ENCODE measurements at places on chromosomes 11 and 22.

DNA sequence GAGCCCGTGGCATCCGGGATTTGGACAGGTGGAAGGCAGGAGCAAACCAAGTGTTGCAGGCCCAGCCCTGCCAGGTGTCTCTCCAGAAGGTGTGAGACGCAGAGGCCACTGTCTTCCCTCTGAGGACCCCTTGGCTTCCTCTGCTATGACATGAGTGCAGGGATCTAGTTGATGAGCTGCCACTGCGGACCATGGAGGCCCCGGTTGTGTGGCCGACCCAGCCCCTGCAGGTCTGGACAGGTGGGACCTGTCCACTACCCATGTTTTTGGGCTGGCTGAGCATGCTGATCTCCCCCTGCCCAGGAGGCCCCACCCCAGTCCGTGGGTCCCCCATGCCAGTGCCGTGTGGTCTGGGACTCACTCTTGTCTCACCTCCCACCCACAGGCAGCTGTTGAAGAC lies 22.9 kb downstream of the PRR5 start:
- no peak for ATAC-seq

DNA sequence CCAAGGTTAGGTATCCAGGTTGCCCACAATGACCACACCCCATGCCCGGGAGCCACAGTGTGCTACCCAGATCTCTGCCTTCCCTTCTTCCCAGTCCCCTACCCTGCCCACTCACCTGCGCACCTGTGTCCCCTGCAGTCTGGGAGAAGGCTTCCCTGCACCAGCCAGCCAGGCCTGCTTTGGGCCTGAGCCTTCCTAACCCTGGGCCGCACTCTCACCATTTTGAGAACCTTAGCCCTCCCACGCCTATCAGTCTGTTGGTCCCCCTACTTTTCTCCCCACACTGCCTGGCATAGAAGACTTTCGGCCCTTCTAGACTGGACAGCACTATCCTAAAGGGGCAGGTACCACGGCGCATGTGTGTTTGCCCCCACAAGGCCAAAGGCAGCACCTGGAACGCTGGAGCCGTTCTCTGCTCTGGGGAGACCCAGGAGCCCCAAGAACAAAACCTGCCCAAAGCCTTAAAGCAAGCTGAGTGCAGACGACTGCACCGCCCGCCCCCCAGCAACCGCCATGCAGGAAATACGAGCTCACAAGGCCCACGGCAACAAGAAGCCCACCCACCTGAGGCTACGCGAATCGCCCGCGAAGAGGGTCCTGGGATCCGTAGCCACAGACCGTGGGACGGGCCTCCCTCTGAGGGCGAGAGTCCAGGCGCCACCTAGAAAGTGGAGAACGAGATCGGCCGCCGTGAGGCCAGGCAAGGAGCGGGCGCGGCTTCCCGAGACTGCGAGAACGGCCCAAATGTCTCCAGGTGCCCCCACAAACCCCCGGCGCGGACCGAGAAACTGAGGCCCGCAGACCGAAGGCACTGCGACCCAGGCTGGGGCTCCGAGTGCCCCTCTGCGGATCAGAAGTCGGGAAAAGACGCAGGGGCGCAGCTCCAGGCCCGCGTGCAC lies 546 bp downstream of the GNB1L start:
- ATAC-seq: no peak

GRCh38 chr11:38543986-38544385 lies 1946.0 kb upstream of the RAG2 start:
- no peak for ATAC-seq

DNA sequence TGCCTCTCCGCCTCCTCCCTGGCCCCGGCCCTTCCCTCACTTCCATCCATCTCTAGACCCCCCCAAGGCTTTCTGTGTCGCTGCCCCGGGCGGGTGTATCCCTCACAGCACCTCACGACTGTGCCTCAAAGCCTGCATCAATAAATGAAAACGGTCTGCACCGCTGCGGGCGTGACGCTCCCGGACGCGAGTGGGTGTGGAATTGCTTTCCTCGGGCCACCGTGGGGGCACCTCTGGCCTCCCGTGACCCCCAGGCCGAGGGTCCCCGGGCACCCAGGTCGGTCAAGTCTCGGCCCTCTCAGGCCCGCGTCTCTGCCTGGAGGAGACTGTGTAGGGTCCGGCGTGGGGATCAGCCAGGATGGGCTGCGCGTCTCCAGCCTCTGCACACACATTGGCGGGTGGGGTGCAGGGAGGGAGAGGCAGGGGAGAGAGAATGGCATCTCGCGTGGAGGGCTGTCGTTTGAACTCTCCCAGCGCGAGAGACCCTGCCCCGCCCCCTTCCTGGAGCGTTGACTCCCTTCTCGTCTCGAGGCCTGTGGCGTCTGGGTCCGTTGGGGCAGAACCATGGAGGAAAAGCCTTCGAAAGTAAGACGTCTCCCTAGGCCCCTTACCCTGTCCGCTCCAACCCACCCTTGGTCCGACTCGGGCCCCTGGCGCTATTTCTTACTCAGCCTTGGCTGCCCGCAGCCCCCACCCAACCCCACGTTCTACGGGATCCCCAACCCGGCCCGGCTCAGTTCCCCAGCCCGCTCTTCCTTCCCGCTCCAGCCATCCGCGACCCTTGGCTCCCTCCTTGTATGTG lies at the start of gene CATSPERZ:
Gene CATSPERZ, plus strand, starts transcription at position 512 of the 802 bp plus-strand sequence. Its CDS starts 53 bp downstream, at position 565.
- ATAC-seq: no peak

All from activated CD4-positive, CD25-positive, alpha-beta regulatory T cell treated with anti-CD3 and anti-CD28 coated beads, Interleukin-2, amount 50 U/mL, for 24 hours (primary cell).